Transverse colon (tissue), 4 donors: ENCODE measurements at places on chromosomes 3 and 15. TPM values are rescaled to one million over a fixed set of nuclear protein-coding genes. Genes with fewer than 3 reads are reported as not detected.

- no peak for DNase-seq
Observed at GRCh38 chr3:111311709-111312235, 230.2 kb upstream of the CD96 start.

The AHSG gene
- not detected for total RNA-seq

The CHRM5 gene
- total RNA-seq: not detected

The LRTM1 gene
- not detected for total RNA-seq

DNA sequence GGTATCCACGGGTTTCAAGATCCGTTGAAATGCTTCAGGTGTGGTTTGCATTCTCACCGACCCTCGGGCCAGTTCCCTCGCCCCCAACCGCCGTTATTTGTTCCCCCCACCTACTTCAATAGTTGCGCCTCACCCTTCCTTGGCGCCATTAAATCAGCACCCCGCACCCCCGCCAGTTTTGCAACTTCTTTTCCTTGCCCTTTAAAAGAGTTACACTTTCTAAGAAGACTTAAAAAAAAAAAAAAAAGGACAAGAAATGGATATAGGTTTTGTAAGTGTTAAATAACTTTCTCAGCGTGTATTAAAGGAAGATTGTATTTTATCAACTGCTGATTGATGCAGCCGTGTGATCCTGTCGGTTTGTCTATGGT is 87.2 kb downstream of the NR2F2 start:
- no peak for DNase-seq

The CCR8 gene
- not detected for total RNA-seq

- DNase-seq: no peak
Observed at GRCh38 chr3:10377148-10377725, 56.3 kb upstream of the SEC13 start.

- DNase-seq: peak; percentile 13
Observed at GRCh38 chr3:42300013-42300412, 34.0 kb upstream of the CCK start.
